ENCODE measurements at places on chromosomes 12 and 14.
A peak's percentile ranks its signal among the peaks of the same experiment; 100 is the strongest.

- peak; percentile 56 for DNase-seq
These were observed 92.5 kb downstream of the CALM1 start for GRCh38 chr14:90489306-90489705.

DNA sequence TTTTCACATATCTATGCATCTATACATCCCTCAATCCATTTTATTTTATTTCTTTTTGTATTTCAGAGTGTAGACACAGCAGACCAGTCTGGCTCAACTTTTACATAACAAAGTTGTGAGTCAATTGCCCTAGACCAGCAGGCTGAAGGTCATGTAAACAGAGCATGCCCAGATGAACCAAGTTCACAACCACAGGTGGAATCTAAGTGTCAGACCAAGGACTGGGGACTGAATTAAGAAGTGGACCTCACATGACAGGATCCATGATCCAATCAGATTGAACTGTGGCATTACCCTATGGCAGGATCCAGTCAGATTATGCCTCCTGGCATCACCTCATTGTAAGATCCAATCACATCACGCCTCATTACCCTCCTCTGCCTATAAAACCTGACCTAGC, 455.8 kb downstream of the SOX5 start:
- no peak for DNase-seq

DNA sequence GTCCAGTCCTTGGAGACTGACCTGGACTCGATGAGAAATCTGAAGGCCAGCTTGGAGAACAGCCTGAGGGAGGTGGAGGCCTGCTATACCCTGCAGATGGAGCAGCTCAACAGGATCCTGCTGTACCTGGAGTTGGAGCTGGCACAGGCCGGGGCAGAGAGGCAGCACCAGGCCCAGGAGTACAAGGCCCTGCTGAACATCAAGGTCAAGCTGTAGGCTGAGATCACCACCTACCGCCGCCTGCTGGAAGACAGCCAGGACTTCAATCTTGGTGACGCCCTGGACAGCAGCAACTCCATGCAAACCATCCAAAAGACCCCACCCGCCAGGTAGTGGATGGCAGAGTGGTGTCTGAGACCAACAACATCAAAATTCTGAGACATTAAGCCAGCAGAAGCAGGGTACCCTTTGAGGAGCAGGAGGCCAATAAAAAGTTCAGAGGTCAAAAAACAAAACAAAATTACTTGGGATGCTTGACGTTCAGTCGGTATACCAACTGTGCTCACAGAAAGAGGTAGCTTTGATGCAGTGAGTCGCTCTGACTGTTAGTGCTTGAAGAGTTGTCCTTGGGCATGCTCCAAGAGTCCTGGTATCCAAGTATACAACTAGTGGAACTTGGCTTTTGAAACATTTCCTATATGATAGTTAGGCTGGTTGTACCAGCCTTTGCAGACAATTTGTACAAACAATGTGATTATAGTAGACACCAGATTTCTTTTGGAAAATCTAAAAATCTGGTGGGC, 4.8 kb downstream of the MED6 start:
- no peak for DNase-seq

- no peak for DNase-seq
These were observed 81.1 kb downstream of the PELI2 start for GRCh38 chr14:56199095-56199981.

DNA sequence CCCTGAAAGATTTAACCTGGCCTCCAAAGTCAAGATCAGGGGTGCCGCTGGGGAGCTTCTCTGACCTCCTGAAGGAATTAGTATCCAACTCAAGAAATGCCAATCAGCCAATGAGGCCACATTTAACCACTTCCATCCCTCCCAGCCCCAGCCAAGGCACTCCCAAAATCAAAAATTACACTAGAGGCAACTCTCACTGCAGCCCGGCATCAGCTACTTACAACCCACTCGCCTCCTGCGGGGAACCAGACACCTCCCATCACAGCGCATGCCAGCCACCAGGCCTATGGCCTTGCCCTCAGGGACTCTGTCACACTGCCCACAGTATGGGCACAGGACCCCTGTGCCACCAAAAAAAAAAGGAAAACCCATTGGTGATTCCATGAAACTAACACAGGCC, 62.3 kb upstream of the DDX11 start:
- DNase-seq: no peak
